ENCODE measurements at places on chromosomes 3 and 15. TPM values are rescaled to one million over a fixed set of nuclear protein-coding genes. Genes with fewer than 3 reads are reported as not detected.
A peak's percentile ranks its signal among the peaks of the same experiment; 100 is the strongest.

Gene CCR3
- total RNA-seq, result not detected

Gene WDR49
- not detected for total RNA-seq

Gene SSUH2
- total RNA-seq, result not detected

Gene DLEC1
- total RNA-seq, result 0.70 TPM

Gene CEMIP
- total RNA-seq, result 0.07 TPM

Gene ALG1L2
- total RNA-seq, result not detected

Gene KNL1
- 32.8 TPM for total RNA-seq

DNA sequence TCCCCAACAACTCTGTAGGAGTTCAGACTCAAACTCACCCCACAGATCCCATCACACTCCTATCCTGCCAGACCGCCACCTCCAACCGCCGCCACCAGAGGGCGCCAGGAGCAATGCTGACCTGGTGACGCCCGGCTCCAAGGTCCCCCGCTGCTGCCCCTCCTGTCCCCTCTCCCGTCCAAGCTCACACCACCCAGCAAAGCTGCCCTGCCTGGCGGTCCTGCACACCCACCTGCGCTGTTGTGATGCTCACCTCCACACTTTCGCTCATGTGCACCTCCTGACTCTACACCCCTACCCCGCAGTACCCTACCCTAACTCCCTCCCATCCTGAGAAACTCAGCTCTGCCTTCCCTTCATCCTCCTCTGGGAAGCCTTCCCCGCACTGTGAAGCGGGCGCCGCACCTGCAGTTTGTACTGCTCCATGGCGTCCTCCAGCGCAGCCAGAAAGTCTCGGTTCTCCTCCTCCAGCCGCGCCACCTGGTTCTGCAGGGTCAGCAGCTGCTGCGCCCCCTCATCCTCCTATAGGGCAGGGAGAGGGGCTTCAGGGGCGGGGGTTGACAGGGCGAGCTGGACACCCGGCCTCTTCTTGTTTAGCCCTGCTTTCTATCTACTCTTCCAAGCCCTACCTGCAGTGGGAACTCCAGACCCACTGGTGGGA lies 7.9 kb downstream of the KIF7 start:
- H3K27ac ChIP-seq, result no peak overlapping the region
- no peaks in the 10 kb centered on the region for H3K36me3 ChIP-seq
- no peak overlapping the region for H3K4me3 ChIP-seq
- DNase-seq, result peak; percentile 76
- peaks cover 7% of the 10 kb centered on the region for H3K27me3 ChIP-seq

DNA sequence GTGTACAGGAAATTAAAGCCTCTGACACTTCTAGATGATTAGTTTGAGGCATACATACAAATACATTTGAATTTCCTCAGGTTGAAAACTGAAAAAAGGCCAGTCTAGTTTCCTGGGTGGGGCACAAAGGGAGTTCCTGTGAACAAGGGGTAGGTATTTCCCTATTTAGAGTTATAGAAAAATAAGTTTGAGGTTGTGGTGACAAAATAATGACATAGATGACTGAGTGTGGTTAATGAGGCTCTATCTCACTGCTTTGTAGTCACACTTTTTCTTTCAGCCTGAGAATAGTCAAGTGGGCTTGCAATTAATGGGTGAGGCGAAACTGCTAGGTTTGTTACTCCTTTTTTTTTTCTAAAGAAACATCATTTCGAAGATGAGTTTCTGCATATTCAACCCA lies 4.3 kb downstream of the SLCO3A1 start:
- H3K4me3 ChIP-seq, result peak overlapping the region; percentile 35
- no peaks in the 10 kb centered on the region for H3K36me3 ChIP-seq

DNA sequence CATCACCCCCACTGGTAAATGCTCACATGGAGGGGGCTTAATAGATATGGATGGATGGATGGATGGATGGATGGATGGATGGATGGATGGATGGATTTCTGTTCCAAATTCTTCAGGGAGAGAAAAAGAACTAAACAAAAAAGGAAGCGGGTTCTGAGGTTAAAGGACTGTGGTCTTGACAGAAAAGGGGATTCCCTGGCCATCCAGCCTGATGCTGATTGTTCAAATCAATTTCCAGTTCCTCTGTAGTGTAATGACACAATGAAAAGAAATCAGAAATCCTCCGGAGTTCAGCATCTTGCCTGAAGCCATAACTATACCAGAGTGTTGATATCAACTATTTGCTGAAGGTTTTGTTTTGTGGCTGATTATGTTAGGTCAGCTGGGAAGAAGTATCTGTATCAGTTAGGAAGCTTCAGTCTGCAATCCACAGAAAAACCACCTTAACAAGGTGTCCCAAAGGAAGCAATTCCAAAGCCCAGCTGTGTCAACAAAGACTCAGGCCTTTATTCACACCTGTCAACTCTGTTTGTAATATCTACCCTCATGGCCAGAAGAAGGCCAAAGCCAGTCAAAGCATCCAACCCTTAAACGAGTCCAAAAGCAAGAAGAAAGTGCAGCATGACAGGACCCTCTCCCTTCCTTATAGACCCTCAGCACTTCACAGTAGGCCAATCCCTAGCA lies 24.5 kb upstream of the RASA2 start:
- H3K36me3 ChIP-seq, result peaks cover 7% of the 10 kb centered on the region
- H3K27ac ChIP-seq, result no peak overlapping the region
- H3K27me3 ChIP-seq, result no peaks in the 10 kb centered on the region
- peaks cover 6% of the 10 kb centered on the region for H3K4me1 ChIP-seq
- DNase-seq, result no peak

- no peak for DNase-seq
- no peaks in the 10 kb centered on the region for H3K27me3 ChIP-seq
- peaks cover 9% of the 10 kb centered on the region for H3K4me1 ChIP-seq
- no peak overlapping the region for H3K27ac ChIP-seq
These were observed 5.1 kb downstream of the DPH6 start for GRCh38 chr15:35540885-35541284.

- H3K4me3 ChIP-seq, result peak overlapping the region; percentile 96
- no peaks in the 10 kb centered on the region for H3K27me3 ChIP-seq
- H3K27ac ChIP-seq, result peak overlapping the region; percentile 91
- H3K4me1 ChIP-seq, result peaks cover 35% of the 10 kb centered on the region
- DNase-seq, result peak; percentile 74
These were observed 1.1 kb upstream of the EIF2B5 start for GRCh38 chr3:184133840-184134745.

GRCh38 chr3:125075738-125076137 lies 19.9 kb upstream of the HEG1 start:
- no peak overlapping the region for H3K4me3 ChIP-seq
- peaks cover 2% of the 10 kb centered on the region for H3K27me3 ChIP-seq
- no peak overlapping the region for H3K27ac ChIP-seq
- H3K4me1 ChIP-seq, result no peaks in the 10 kb centered on the region

- peaks cover 34% of the 10 kb centered on the region for H3K4me1 ChIP-seq
- H3K27me3 ChIP-seq, result no peaks in the 10 kb centered on the region
- peaks cover 19% of the 10 kb centered on the region for H3K36me3 ChIP-seq
- DNase-seq, result no peak
- H3K4me3 ChIP-seq, result no peak overlapping the region
These were observed 230.4 kb upstream of the BHLHE40 start for GRCh38 chr3:4748701-4749378.

DNA sequence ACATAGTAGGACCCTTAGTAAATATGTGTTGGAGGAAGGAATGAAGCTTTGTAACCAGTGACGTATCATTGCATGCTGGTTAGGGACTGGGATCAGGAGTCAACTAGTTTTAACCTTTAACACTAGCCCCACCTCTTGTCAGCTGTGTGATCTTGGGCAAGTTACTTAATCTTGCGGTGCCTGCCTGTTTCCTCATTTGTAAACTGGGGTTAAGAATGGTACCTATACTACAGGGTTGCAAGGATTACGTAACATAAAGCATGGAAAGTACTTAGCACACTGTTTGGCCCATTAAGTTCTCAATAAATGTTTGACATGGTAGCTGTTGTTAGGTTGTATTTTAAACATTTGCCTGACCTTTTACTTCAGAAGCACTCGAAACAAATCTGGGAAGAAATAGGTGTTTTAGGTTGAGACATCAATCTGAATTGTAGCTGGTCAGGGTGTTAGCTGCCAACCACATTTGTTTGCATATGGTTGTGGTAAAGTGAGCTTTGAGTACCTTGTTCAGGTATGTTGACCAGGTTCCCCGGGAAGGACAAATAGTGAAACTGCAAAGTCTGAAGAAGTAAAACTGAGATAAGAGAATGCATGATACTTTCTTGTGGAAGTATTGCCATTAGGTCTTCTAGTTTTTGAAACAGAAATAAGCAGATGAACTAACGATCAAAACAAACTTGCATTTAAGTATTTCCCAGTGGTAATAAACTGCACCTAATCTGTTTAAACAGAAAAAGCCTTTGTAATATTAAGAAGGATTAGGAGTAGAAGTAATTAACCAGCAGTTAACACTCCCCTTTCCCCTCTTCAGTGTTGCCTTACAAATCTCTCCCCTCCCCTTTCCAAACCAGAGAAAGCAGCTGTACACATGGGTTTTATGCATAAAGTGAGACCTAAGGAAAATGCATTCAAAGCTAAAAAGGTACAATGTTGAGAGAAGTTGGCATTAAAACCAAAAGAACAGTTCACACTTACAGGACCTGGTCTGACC lies 25.8 kb upstream of the SCAANT1 start:
- H3K27ac ChIP-seq, result no peak overlapping the region
- peaks cover 63% of the 10 kb centered on the region for H3K4me1 ChIP-seq
- DNase-seq, result no peak
- peaks cover 6% of the 10 kb centered on the region for H3K36me3 ChIP-seq
- no peak overlapping the region for H3K4me3 ChIP-seq

DNA sequence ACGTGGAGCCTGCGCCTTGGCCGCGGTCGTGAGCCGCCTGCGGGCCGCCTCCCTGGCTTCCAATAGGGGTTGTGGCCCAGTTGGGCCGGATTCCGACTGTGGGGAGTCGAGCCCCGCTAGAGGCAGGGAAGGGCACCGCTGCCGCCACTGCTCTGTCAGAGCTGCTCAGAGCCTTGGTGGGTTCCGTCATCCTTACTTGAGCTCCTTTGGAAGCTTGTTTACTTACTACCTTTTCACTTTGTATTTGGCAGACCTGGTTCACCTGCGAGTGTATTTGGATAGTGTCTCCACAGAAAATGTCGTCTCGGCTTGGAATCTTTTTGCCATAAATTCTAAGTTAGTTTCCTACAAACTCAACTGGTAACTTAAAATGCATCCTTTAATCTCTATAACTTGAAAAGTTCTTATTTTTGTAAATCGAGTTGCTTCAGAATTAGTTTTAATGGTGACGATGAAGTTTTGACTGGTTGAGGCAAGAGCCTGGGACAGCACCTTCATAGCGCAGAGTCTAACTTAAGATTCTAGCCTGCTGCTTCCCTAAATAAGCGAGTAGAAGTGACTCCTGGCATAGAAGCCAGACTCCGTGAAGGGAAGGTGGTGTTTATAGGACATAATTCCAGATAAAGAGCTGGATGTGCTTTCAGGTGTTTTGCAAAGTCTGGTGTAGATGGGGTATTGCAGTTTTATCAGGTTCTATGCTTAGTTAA lies 800 bp downstream of the DAG1 start:
- H3K4me3 ChIP-seq, result peak overlapping the region; percentile 91
- H3K27me3 ChIP-seq, result no peaks in the 10 kb centered on the region
- no peaks in the 10 kb centered on the region for H3K36me3 ChIP-seq
- peaks cover 24% of the 10 kb centered on the region for H3K4me1 ChIP-seq
- no peak for DNase-seq
- H3K27ac ChIP-seq, result peak overlapping the region; percentile 87

DNA sequence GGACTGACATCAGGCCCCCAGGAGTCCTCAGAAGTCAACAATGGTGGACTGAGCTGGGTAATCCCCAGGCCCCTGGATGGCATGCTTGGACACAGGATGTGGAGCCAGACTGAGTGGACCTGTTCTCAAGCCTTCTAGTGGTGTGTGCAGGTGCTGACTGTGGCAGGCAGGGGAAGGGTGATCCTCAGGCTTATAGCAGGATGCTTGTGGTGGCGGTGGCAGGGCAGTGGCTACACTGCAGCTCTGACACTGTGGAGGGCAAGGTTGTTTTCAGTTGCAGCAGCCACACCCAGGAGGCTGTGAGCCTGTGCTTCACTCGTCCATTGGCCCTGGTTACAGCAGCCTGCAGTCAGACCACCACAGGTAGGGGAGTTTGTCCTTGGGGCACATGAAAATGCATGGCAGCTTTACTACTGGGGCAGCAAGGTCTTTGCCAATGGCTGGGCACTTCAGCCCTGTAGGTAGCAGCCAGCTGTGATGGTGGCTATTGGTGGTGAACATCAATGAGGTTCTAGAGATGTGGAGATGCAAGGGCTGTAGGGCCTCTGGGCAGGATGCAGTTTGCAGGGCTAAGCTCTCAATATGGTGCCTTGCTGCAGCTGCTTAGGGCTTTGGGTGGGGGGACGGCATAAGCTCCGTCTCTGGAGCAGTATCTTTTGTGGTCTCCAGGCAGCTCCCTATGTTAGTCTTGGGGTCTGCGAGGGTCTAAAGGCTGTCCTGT lies 17.5 kb upstream of the MYO5A start:
- peak overlapping the region; percentile 24 for H3K27ac ChIP-seq
- no peak overlapping the region for H3K4me3 ChIP-seq
- H3K36me3 ChIP-seq, result peaks cover 45% of the 10 kb centered on the region
- no peaks in the 10 kb centered on the region for H3K27me3 ChIP-seq

DNA sequence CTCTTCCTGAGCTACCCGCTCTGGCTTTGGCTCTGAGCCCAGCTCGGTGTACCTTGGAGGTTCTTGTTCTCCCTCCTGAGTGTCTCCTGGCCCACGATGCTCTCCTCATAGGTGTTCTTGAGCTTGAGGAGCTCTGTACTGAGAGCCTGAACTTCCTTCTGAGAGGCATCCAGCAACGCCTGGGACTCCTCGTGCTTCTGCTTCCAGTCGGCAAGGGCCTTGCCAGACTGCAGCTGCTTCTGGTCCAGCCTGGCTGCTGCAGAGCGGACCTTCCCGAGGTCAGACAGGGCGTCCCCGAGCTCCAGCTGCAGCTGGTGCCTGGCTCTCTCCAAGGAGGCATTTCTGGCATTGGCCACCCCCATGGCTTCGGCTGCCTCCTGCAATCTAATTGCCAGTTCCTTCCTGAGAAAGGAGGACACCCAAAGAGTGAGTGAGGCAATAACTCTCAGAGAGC lies 99.8 kb downstream of the MYH15 start:
- H3K36me3 ChIP-seq, result no peaks in the 10 kb centered on the region
- peaks cover 5% of the 10 kb centered on the region for H3K27me3 ChIP-seq
- DNase-seq, result no peak
- H3K4me3 ChIP-seq, result no peak overlapping the region

DNA sequence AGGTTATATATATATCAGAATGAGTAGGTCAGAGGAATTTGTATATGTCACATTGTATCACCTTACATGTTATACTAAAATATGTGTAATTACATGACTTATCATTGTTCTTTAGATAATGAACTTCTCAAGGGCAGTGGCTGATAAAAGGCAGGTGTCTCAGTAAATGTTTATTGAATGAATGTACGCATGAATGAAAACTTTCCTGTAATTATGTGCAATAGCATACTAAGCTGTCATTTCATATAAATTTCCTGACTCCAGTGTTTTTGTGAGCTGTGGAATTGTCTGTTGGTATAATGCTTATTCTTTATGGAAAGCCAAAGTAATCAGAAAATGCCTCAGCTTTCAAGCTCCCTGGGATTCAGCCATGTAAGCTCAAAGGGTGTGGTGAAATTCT lies 4.2 kb downstream of the TBC1D23 start:
- H3K27me3 ChIP-seq, result no peaks in the 10 kb centered on the region
- no peaks in the 10 kb centered on the region for H3K36me3 ChIP-seq
- DNase-seq, result no peak
- peaks cover 52% of the 10 kb centered on the region for H3K4me1 ChIP-seq
- no peak overlapping the region for H3K4me3 ChIP-seq
- no peak overlapping the region for H3K27ac ChIP-seq
